ENCODE measurements at places on chromosomes 3 and 15. TPM values are rescaled to one million over a fixed set of nuclear protein-coding genes. Genes with fewer than 3 reads are reported as not detected.

GCNT3 gene
- polyA plus RNA-seq = 0.19 TPM

MGA gene
- 22.0 TPM for polyA plus RNA-seq

GP9 gene
- polyA plus RNA-seq = 0.30 TPM

REC114 gene
- polyA plus RNA-seq = 0.23 TPM

KY gene
- 96.9 TPM for polyA plus RNA-seq

TMEM42 gene
- 13.7 TPM for polyA plus RNA-seq

GABRR3 gene
- not detected for polyA plus RNA-seq

GOLGA6L10 gene
- 1.3 TPM for polyA plus RNA-seq

CFAP161 gene
- polyA plus RNA-seq = 0.32 TPM

HRG gene
- 0.18 TPM for polyA plus RNA-seq
